ENCODE measurements at places on chromosomes 11 and 22.

- no peak for DNase-seq
These were observed 297.4 kb downstream of the OPCML start for GRCh38 chr11:133234883-133235282.

DNA sequence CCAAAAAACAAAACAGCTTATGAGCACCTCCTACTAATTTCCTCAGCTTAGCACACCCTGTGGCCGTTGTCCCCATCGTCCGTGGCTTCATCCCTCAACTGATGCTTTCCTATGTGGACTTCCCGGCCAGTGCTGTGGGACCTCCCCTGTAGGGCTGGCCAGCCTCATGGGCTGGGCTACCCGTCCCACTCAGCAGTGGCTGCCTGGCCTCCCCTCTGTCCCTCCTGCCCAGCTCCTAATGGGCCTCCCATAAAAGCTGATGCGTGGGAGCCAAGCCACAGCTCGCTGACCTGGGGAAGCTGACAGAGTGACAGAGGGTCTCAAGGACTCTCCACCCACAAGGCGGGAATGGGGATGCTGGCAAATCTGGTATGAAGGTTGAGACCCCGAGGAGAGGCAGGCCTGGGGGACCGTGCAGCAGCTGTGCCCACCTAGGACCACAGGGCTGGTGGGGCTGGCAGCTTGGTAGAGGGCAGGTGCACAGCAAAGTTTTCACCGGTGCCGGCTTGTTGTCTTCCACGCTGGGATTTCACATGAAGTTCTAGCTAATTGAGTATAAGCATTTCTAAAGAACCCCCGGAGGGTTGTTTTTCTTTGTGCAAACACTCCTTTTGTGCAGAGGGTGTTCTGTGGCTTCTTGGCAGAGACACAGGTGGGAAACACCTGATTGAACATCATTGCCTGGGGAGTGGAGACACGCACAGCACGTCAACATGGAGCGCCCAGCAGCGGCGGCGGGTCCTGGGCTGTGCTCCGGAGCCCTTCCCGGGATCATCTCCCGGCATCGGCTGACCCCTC, 23.2 kb downstream of the TBX1 start:
- no peak for DNase-seq

DNA sequence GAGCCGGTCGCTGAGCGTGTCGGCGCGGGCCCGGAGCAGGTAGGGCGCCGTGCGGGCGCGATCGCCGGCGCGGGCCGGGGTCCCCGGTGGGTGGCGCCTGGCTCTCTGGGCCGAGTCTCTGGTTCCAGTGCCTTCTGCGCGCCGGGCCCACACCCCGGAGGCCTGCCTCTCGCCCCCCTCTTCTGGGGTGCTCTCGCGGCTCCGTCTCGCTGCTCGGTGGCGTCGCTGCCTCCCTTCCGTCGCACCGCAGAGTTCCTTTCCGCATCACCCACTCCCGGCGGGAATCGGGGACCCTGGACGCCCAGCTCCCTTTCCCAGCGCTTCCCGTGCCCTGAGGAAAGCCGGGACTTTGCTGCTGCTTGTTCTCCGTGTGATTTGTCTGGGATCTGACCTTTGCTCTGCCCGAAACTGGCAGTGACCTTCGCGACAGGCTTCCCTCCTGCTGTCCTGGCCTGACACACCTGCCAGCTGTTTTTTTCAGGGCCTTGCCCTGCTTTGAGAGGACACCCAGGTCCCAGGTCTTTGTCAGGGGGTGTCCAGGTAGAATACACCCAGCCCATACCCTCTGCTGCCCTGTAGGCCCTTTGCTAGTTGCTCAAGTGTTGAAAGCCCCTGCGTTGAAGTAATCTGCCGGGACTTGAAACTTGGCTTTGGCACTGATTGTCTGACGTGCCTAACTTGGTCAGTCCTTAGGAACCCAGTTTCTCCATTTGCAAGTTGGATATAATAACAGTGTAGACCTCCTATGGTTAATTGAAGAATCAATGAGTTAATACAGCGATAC, 711 bp downstream of the FDX1 start:
- DNase-seq = peak; percentile 41

DNA sequence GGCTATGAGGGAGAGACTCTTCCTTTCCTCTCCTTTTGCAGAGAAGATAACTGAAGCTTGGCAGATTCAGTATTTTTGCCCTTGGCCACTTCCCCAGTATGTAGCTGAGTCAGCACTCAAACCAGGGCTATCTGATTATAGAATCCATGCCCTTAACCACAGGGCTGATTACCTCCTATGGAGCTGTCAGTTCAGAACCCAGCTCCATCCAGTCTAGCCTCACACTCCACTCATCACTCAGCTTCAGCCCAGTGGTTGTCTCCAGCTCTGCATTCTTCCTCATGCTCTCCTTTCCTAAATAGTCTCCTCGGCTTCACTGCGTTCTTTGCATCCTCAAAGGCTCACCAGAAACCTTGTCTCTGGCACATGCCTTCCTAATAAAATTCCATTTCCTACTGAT, 151.6 kb upstream of the BLID start:
- no peak for DNase-seq

DNA sequence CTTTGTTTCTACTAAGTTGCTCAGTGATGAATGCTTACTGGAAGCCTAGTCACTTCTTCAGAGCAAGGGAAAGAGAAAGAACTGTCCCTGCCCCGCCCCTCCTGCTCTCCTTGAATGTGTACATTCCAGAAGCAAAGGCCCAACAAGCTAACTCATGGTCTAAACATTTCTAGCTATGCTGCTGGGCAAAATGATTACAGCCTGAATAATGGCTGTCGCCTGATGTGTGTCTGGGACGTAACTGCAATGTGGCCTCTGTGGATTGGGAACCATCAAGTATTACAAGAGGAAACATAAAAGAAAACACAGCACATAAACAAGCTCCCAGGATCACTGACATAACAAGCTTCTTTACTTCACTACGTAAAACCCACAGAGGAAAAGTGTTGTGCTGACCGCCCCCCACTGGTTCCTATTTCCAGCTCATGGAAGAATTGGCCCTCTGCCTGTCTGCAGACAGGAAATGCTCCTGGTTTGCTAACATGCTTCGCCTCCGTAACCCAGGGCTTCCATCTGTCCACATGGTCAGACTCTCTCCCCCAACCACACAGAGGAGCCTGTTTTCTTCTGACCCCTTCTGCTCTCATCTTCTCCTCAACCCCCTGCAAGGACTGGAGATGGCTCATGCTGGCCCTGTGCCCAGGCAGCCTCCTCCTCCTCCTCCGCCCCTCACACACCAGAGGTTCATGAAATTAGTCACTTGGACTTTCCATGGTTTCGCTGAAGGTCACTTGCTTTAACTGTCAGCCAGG, 187.2 kb downstream of the MAML2 start:
- peak; percentile 84 for DNase-seq

DNA sequence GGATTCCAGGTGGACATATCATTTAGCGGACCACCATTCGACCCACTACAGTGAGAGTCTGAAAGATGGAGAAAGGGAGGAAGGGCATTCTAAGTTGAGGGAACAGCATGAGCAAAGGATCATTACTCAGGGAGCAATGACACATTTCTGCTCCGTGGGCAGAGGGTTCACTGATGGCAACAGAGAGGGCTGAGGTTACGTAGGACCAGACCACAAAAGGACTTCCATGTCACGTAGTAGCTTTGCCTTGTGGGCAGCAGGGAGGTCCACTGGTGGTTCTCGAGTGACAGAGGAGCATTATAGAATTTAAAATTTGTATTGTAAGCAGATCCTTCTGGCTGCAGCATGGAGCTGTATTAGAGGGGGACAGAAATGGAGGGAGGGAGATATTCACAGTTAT, 109.7 kb upstream of the NAV2 start:
- no peak for DNase-seq

DNA sequence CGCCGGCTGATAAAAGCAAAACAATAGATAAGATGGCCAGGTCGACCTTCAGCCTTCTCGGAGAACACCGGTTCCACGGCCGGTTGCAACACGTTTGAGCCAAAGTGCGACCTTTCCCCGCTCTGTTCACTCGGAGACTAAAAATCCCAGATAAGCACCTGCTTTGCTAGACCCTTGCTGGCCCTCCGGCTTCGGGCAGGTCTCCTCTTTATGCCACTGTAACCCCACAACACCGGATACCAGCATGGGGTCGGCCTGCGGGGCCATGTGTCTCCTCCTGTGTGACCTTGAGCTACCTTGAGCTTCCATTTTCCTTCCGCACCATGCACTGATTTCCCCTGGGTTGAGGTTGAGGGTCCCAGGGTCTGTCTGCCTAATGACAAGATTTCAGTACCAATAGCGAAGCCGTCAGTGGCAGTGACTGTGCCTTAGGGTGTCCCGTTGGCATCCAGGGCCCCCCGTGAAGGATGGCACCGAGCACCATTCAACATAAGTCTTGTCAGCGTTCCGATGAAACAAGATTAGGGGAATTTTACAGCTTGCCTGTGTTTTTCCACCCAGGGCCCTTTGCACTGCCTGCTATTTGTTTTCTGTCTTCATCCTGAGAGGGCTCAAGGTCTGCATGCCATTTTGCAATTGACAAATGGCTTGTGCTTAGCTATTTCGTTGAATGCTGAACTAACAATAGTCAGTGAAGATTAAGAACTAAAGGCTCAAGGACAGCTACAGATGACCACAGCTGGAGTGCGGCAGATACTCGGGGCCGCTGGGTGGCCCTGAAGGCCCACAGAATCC, 118.6 kb downstream of the KCNQ1 start:
- no peak for DNase-seq

DNA sequence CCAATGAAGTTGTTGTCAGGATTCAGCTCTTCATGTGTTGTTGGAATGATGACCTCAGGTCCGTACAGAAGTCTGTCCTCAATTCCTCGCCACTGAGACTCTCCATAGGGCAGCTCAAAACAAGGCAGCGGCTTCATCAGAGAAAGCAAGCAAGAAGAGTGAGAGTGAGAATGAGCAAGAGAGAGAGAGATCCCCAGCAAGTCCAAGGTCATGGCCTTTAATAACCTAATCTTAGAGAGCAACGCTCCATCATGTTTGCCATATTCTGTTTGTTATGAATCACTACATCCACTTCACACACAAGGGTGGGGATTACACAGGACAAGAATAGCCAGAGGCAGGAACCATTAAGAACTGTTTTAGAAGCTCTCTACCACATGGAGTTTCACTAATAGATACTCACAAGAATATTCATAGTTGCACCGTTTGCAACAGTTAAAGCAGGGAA, 23.3 kb upstream of the MMP7 start:
- no peak for DNase-seq

DNA sequence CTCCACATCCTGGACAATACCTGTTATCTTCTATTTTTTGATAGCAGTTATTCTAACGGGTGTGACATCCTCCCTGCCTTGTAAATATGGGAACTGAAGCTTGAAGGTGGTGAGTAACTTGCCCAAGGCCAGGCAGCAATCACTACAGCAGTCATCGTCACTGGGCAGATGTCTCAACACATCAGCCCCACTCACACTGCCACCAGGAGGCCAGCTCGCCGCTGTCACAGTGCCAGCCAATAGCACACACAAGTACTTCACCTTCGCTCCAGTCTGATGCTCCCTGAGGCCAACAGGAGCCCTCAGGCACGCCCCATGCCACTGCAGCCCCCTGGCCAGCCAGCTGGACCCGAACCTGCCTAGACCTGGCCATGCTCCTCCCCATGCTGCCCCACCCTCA, 4.9 kb upstream of the TTLL1 start:
- DNase-seq = no peak

DNA sequence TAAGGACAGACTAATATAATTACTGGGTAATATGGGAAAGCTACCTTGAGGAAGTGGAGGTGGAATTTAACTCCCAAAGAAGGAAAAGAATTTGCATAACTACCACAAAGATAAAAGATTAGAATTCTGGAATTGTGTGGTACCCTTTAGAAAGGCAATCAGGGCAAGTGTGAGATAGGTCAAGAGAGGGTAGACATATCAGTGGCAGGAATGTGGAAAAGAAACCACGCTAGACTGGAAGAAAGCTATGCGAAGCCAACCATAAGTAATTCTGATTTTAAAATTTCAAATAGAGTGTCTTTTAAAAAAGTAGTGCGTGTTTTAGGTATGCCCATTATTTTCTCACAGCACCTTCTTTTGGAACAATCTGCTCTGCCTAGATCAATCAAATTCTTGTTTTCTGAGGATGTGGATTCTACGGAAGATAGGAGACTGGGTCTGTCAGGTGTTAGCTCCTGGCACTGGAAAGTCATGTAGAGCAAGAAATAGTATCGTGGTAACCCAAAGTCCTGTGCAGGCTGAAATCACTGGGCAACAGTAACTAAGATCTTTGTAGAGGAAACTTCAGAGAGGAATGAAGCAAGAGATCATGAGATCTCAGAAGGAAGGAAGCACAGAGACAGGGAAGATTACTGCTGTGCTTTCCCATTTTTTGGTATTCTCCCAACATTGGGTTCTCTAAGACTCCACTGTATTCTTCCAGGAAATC, 111.3 kb upstream of the MTMR2 start:
- no peak for DNase-seq

DNA sequence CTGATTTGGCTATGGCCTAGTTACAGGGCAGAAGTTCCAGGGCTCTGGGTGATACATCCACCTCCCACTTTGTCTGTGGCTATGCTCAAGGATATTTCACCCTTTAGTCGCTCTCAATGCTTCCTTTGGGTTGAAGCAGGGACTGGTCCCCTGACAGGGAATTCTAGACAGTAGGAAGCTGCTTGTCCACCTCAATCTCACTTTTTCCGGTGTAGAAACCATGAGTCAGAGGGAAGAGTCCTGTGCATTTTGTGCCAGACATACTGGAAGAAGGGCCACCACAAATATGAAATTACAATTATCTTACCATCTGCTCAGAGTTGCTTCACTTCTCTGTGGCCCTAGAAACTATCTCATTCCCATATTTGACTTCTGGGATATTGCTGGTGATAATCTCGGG, 413.7 kb upstream of the FAT3 start:
- DNase-seq = no peak

GRCh38 chr11:14499178-14499559, 442 bp downstream of the COPB1 start:
- DNase-seq = peak; percentile 34

DNA sequence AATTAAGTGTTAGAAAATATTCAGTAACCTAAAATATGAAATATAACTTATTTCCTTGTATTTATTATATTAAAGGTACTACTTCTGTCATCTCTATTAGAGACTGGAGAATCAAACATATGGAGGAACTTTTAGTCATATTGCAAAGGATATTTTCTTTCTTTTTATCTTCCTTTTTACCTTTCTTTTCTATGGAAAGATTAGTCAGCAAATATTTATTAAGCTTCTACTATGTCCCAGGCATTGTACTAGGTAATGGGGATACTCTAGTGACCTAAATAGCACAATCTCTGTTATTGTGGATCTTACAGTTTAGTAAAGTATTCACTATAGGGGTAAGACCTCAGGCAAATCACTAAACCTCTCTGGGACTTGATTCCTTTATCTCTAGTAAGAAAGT, 18.3 kb downstream of the SIK2 start:
- DNase-seq = no peak

- DNase-seq = no peak
These were observed 1.4 kb downstream of the CHKB start for GRCh38 chr22:50581031-50581949.

DNA sequence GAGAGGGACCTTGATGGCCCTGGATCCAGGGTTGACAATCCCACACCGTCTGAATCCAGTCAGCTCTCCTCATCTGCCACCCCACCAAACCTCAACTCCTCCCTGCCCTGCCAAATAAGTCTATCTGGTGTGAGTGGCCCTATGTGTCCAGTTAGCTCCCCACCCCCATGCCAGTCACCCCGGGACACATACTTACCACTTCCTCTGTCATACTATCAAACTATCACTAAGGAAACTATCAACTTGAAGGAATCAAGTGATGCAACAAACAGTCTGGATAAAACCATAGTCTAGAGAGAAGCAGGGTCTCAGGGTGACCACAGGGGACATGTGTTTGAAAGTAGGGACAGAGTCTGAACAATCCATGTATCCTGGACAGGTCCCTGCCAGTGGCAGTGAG, 13.2 kb upstream of the CSF2RB start:
- DNase-seq = no peak

GRCh38 chr22:24894998-24895397, 51.5 kb downstream of the LHFPL7 start:
- no peak for DNase-seq

All from activated naive CD4-positive, alpha-beta T cell treated with anti-CD3 and anti-CD28 coated beads for 36 hours (primary cell).